ENCODE measurements at places on chromosomes 12 and 14. TPM values are rescaled to one million over a fixed set of nuclear protein-coding genes. Genes with fewer than 3 reads are reported as not detected.

DNA sequence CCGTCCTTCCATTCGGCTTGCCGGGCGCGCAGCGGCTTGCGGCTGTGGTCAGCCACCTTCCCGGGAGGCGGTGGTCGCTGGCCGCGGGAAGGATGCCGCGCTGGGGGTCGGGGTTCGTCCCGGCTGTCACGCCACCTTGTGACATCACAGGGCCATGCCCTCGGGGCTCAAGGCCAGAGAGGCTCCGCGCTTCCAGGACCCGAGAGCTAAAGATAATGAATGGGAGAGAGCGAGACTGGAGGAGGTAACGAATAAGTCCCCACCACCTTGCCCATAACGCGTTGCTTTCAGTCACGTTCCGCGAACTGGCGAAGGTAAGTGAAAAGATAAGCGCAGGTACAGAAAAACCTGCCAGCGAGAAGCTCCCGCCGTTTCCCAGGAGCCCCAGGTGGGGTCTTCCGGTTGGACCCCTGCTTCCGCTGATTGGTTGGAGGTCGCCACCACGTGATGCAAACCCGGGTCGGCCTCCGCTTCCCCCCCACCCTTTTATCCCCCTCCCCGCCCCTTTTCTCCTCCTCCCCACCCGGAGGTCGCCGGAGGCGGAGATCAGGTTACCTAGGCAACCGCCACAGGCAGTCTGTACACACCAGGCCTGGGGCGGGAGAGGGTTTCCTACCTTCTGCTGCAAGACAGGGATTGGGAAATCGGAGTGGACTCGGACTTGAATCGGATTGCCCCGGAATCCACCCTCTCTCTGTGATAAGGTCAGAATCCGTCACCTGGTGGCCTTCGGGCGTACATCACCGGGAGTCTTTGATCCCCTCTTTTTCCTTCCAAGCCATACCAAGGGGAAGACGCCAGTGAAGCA lies at the start of gene LRRC9:
Gene LRRC9, plus strand, starts transcription at position 575 of the 808 bp plus-strand sequence.
- DNase-seq = peak; percentile 73

DNA sequence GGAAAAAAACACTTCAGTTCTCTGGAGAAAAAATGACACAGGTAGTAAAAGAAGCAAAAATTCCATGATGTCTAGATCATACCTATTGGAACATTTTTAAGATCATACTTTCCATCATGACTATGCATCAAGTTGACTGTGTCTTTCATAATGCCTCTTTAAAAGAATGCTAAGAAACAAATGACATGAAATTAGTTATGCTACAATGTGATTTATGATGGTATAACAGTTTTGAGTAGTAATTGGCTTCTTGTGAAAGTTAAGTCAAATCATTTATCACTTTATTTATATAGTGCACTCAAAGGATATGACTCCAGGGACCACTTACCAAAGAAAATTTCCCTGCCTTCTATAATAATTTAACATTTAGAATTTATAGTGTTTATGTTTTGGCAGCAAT lies 28.5 kb downstream of the RASSF9 start:
- DNase-seq = no peak

DNA sequence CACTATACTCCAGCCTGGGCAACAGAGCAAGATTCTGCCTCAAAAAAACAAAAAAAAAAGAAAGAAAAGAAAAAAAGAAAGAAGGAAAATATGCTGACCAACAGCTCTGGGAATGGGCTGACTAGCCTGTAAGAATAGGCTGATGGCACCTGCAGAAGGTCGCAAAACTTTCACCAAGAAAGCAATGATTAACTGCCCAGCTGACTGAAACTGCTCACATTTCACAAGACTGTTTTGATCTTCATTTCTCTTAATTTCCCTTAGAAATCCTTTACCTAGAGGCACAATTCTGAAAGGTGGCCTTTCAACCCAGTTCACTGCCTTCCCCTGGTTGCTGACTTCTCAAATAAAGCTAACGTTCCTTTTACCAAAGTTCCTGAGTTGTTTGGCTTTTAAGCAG lies 12.4 kb downstream of the BEST3 start:
- no peak for DNase-seq

GRCh38 chr12:2634471-2634870 lies 160.3 kb upstream of the FKBP4 start:
- DNase-seq = no peak

DNA sequence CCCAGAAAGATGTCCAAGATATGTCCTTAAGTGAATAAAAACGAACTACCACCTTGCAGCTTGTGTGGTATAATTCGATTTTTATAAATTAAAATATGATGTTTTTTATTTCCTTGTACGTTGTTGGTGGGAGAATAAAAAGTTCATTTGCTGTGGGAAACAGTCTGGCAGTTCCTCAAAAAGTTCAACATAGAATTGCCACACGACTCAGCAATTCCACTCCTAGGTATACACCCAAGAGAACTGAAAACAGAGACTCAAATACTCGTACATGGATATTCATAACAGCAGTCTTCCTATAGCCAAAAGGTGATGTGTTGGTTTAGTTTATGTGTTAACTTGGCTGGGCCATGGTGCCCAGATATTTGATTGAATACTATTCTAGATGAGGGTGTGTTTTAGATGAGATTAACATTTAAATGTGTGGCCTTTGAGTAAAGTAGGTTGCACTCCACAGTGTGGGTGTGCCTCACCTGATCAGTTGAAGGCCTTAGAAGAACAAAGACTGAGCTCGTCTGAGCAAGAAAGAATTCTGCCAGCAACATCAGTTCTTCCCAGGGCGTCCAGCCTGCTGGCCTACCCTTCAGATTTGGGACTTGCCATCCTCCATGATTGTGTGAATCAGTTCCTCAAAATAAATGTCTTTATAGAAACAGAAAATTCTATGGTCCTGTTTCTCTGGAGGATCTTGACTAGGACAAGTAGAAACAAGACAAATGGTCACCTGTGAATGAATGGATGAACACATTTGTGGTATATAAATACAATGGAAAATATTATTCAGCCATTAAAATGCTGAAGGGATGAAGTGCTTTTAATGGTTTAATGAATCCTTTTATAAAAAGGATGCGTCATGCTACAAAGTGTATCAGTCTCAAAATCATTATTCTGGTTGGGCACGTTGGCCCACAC lies 5.1 kb upstream of the DENR start:
- no peak for DNase-seq

DNA sequence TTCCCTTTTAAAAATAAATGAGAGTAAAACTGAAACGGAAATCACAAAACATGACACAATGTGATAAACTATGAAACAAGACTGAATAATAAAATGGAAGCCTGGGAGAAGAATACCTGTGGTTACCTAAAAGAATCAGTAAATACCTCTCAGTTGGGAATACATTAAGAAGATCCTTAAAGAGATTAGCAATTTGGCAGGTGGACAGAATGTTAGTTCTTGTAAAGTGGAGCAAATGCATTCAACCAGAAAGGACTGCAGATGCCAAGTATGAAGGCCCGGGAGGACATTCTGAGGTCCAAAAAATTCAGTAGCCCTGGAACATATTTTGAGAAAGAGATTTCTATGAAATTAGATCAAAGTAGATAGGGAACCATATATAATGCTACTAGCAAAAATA lies 861.3 kb upstream of the SEL1L start:
- DNase-seq = no peak

DNA sequence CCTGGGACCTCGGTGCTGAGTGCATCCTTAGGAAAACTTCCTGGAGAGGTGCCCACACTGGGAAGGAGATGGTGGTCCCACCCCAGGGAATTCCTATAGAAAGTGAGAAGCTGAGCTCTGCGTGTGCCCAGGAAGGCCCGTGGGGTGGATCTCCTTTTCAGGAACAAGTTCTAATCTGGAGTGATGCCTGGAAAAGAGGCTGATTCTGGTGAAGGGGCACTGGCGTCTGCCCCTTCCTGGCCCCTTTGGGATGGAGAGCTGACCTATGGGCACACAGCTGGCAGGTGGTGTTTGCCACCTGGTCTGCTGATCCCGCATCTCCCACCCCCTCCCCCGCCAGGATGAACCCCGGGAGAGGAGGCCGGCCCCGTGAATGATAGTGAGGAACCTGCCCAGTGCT lies 142.0 kb upstream of the RTL1 start:
- DNase-seq = no peak

DNA sequence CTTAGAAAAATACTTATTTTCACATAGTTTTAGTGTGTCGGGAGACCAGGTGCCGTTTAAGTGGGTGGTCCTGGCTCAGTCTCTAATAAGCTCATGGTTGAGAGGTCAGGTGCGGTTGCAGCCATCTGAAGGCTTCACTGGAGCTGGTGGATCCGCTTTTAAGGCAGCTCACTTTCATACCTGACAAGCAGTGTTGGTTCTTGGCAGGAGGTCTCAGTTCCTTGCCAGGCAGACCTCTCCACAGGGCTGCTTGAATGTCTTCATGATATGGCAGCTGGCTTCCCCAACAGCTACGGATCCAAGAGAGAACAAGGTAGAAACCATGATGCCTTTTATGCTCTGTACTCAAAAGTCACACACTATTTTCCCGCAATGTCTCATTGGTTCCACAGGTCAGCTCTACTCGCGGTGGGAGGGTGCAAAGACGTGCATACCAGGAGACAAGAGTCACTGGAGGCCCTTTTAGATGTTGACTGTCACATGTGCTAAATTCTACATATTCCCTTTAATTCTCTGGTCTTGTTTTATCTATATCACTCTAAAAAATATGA lies 8.0 kb upstream of the ZDHHC17 start:
- no peak for DNase-seq

DNA sequence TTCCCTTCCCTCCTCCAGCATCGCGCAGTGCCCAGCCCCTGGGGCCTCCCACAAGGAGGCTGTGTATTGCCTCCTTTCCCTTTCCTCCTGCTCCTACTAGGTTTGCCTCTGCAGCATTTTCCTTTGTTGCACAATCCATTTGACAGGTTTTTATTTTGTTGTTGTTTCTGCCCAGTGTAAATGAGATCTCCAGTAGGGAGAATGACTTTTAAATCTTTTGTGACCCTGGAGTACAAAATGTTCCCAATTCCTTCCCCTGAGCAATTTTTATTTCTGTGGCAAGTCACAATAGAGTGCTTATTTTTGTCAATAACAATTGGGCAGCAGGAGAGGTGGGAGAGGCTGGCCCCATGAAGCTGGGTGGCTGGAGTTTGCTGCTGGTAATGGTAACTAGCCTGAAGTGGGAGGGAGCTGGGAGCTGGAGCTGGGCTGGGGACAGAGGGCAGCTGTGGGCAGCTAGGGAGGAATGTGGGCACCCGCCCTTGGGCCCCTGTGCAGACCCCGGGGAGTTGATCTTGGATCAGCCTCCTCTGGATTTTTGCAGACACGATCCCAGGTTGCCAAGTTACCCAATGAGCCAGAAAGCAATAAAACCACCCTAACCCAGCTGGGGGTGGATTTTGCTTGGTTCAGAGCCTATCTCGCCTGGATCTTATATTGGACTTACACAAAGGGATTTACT lies 160.1 kb downstream of the KTN1 start:
- no peak for DNase-seq

DNA sequence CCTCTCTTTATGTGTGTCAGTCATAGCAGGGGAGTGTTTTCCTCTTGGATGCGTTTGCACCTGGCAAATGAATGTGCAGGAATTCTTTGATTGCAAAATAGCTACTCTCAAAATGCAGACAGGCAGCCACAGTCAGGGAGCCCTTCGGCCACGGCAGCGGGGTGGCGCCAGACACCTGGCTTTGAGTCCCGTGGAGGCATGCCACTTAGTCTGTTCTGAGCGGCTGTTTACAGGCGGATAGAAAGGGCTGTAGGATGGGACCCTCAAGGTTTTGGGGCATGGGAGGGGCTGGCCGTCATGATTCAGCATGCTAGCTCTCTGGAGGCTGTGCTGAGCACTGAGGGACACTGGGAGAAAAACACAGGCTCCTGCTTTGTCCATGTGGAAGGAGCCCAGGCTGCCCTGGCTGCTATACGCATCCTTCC lies 117.1 kb downstream of the SLC25A47 start:
- peak; percentile 27 for DNase-seq

- DNase-seq = no peak
Measured at GRCh38 chr12:12357719-12358461, 1.0 kb downstream of the BORCS5 start.

GRCh38 chr12:10829994-10830393 lies 3.8 kb upstream of the TAS2R10 start:
- DNase-seq = no peak

- no peak for DNase-seq
Measured at GRCh38 chr14:95984206-95984605, 55.0 kb upstream of the C14orf132 start.

DNA sequence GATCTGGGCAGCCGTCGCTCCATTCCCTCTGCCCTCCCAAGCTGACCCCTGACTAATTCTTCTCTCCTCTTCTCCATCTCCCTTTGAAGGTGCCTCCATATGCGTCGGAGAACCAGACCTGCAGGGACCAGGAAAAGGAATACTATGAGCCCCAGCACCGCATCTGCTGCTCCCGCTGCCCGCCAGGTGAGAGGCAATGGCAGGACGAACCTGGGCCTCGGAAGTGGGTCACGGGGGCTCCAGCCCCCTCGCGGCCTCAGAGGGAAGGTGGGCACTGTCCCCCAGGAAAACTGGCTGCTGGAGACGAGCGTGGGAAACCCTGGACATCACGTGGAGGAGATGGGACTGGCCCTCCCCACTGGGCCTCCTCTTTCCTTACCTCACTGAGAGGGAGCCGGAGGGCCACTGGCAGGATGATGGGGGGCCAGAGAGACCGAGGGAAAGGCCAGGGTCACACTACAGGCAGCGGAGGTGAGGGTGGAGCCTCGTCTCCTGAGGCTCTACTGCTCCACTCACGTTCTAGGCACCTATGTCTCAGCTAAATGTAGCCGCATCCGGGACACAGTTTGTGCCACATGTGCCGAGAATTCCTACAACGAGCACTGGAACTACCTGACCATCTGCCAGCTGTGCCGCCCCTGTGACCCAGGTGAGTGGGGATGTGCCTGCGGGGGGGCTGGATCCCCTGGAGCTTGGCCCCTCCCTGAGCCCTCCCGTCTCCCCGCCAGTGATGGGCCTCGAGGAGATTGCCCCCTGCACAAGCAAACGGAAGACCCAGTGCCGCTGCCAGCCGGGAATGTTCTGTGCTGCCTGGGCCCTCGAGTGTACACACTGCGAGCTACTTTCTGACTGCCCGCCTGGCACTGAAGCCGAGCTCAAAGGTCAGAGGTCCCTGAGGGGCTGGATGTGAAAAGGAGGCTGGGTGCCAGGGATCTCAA lies 806 bp downstream of the LTBR start:
- DNase-seq = no peak

Gene ATP5F1B
- 651 TPM for total RNA-seq

Gene TEX52
- not detected for total RNA-seq

DNA sequence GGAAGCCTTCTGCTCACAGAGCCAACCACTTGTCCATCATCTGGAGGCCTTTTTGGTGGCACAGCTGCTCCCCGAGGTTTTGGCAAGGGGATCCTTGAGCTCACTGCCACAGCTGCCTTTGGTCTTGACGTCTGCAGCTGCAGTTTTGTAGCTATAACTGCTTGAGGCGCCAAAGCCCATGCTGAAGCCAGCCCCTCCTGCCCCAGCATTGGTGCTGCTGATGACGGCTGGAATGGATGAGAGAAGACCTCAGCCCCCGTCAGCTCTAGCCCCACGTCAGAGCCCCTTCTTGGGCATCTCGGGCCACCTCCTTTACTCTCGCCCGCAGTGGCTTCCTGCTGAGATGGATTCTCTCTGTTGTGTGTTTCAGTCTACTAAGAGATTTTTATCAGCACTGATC lies 12.3 kb upstream of the KRT74 start:
- DNase-seq = no peak

Gene TAS2R7
- 0.21 TPM for total RNA-seq

- no peak for DNase-seq
Measured at GRCh38 chr12:57479376-57480115, at the start of gene ARHGAP9. ARHGAP9 (minus strand) TSS chr12:57479866; CDS start chr12:57479406, 460 bp downstream.

All from neural crest cell (in vitro differentiated cells).